Right cardiac atrium (tissue), 5 donors: ENCODE measurements at places on chromosomes 6 and 20.
A peak's percentile ranks its signal among the peaks of the same experiment; 100 is the strongest.

- DNase-seq: no peak
These were observed 45.9 kb downstream of the EPHA7 start for GRCh38 chr6:93373445-93373844.

- DNase-seq: no peak
These were observed 17.4 kb downstream of the FOXO3 start for GRCh38 chr6:108578166-108578565.

DNA sequence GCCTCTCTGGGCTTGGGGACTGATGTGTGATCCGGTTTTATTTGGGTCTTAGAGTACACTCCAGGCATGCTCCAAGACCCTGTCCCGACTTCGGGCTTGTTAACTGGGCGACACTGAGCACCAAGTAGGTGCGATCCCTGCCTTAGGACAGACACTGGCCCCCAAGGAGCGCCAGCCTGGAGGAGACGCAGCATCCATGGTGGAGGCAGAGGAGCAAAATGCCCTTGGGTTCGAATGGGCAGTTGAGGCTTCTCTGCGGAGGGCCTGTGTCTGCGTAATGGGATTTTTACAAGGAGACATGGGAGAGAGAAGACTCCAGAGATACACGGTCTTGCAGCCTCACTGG lies 593 bp upstream of the LEMD2 start:
- DNase-seq: peak; percentile 65

DNA sequence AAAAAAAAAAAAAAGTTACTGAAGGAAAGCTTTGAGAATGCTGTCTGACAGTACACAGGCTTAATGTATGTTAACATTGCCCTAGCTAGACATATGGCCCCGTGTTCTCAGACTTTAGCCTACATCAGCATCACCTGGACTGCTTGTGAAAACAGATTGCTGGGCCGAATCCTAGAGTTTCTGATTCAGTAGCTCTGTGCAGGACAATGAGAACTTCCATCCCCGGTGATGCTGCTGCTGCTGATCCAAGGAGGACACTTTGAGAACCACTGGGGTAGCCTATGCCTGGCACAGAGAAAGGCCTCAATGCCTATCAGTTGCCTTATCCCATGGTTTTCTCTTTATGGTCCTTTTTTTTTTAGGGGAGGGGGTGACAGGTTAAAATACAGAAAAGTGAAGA lies 1.6 kb downstream of the HCK start:
- no peak for DNase-seq

DNA sequence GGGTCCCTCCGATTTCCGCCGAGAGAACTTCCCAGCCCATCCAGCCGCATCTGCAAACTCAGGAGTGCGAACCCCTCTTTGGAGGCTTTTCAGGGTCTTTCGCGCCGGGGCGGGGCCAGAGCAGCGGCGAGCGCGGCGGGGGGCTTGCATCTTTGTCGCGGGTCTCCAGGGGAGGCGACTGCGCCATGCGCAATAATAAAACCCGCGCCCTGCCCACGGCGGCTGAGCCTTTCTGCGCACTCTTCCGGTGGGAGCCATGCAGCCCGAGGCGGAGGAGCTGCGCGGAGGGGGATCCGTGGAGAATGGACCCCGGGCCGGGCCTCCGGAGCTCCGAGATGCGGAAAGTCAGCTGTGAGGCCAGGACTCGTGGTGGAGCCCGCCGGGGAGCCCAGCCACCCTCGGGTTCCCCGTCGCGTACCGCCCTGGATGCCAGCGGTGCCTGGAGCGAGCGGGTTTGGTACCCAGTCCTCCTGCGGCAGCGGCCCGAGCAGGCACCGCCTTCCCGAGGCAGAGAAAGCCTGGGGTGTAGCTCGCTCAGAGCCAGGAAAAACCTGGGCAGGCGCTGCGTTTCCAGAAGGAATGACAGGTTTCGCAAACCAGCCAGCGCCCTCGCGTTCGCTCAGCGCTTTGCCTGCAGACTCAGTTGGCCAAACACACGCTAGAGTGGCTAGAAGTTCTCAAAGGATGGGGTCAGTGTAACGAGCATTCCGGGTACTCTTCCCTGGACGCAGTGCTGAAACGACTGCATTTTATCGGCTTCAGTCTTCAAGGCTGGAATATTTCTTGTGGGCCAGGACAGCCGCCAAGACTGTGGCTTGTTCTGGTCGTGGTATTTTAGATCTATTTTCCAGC lies 1.2 kb downstream of the AKAP12 start:
- peak; percentile 84 for DNase-seq

DNA sequence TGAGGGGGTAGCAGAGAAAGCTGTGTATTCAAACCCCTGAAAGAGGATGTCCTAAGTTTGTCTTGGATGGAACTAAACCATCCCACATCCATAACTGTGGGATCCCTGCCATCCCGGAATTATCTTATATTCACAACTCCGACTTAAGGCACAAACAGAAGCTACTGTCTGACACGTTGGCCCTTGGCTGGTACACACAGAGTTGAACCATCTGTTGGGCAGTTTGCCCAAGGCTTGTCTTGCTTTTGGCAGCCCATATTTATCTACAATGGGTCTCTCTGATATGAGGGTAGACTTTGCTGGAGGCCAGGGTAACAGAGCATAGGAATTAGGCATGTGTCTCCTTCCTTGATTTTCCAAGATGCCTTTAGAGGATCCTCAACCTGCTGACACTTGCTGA lies 116.6 kb upstream of the PROKR2 start:
- DNase-seq: no peak

GRCh38 chr6:84769306-84769705 lies 4.9 kb upstream of the TBX18 start:
- no peak for DNase-seq

GRCh38 chr20:17634661-17635331 lies 47.2 kb downstream of the RRBP1 start:
- DNase-seq: peak; percentile 70

GRCh38 chr20:2300420-2300819 lies 4.6 kb downstream of the TGM3 start:
- DNase-seq: no peak

GRCh38 chr6:161117308-161117707 lies 125.7 kb downstream of the MAP3K4 start:
- no peak for DNase-seq

DNA sequence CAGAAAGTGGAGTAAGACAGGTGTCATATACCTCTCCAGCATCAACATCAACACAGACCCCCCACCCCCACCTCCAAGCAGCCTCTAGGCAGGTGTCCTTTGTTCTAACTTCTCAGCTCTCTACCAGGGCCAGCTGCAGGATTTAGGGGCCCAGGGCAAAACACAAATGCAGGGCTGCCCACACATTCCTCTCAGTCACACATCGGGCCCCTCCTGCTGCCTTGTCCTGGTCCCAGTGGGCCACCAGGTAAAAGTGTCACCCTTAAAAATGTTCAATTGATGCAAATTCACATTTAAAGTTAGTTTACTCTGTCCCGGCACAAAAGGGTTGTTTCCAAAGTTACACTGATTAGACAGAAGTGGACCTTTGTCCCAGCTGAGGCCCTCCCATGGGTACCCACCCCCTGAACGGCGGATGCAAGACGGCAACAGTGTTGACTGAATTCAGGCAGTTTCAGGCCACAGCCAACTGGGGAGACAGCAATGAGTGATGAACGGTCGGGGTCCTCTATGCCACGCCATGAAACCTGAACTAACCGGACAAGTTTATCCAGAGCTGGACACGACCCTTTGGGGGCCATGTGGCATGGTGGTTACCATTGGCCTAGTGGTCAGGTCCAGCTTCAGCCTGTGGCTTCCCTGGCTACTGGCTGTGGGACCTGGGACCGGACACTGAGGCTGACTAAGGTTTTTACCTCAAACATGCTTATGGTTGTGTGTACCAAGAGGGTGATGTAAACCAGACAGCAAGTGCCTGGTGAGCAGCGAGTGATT lies 52.2 kb upstream of the UNC93A start:
- DNase-seq: no peak

- peak; percentile 71 for DNase-seq
These were observed 9.9 kb upstream of the BAK1 start for GRCh38 chr6:33589731-33590530.

DNA sequence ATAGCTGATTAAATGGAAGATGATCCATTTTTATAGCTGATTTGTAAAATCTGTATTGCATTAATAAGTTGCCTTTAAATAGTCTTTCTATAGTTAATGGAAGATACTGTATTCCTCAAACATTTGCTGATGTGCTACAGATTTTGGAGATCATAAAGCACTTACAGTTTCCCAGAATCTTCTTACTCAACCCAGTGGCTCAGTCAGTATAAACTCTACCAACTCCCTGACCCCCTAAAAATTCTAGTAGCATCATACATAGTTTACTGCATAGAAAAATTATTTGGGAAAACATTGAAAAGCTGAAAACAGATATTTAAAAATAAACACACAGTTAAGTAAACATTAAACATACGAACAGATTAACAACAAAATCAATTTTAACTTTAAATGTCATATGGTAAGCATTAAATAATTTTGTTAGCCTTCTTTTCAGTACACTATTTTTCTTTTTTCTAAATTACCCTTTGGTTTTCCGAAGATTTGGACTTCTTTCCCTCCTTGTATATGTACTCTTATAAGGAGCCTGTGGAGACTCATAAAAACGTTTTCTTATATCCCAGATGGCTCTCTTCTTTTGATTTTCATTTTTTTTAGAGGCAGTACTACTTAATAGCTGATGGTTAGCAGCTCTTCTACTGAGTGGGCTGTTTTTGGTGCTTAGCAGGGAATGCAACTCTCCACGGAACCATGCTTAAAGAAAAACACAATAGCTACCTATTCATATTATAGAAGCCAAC lies 62.7 kb upstream of the BMP5 start:
- no peak for DNase-seq

DNA sequence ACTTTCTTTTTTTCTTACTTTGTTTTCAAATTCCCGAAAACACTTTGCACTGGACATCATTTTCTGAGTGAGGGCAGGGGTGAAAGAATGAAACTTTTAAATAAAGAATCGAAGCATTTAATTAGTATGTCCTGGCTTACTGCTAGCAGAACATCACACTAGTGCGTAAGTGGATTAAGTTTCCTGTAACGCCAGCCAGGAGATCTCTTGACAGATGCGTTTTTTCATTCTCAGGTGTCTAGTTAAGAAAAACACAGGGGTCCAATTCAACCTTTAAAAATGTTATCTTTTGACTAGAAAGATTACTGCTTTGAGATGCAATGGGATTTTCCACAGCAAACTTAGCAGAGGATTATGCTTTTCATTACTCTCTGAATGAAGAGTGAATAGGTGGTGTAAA lies 858.8 kb upstream of the EPHA7 start:
- DNase-seq: no peak

- DNase-seq: no peak
These were observed 78.0 kb downstream of the RWDD2A start for GRCh38 chr6:83270971-83271719.

GRCh38 chr6:31762356-31762755 lies at the start of gene SAPCD1:
TSS of gene SAPCD1 (plus strand) at chr6:31762656. CDS start at chr6:31763055, 399 bp downstream.
- DNase-seq: no peak

DNA sequence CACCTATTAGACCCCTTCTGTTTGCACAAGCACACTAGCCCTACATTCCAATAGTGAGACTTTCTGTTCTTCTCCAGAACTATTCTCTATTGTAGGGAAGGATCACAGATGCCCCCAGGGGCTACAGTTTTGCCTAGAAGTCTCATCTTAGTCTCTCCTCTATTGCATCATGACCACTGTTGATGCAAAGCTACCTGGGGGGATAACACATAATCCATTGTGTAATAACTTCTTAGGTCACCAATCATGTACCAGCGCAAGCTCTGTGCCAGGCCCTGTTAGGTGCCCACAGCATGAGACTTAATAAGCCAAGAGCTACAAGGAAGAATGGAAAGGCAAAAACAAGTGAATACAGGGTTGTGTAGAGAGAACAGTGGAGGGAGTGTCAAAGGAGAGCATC lies 98.1 kb upstream of the TNFAIP3 start:
- no peak for DNase-seq

GRCh38 chr6:134983823-134984222 lies 33.9 kb upstream of the ALDH8A1 start:
- DNase-seq: no peak

DNA sequence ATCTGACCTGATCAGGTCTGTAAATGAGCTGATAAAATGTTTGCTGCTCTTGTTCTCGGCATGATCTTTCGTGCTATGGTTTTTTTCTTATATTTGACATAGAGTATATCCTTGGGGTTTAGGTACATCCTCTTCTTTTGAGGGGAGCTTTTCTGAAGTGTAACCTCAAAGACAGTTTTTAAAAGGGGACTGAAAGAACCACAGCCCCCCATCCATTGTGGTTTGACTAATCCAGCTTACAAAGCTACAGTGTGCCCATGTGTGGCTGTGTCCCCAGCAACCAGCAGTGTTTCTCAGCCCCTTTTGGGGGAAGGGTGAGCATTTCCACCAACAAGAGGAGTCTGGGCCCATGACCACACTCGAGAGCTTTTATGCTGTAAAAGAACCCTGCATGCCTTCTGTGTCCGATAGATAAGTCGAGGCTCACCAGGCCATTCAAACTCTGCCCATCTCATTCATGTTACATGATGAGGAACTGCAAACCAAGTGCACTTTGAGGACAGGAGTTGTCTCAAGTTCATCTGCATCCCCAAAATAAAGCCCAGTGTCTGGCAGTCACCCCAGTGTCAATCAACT lies 266.0 kb downstream of the SLC24A3 start:
- DNase-seq: no peak

GRCh38 chr6:17940151-17940792 lies 47.2 kb downstream of the KIF13A start:
- no peak for DNase-seq

GRCh38 chr6:113488812-113489685 lies 368.1 kb upstream of the MARCKS start:
- no peak for DNase-seq

- no peak for DNase-seq
These were observed 152.0 kb upstream of the EPHA7 start for GRCh38 chr6:93571346-93571745.

- no peak for DNase-seq
These were observed 442.3 kb upstream of the MAP3K7 start for GRCh38 chr6:91029211-91029610.

GRCh38 chr6:52304983-52305390 lies 20.4 kb upstream of the MCM3 start:
- no peak for DNase-seq

DNA sequence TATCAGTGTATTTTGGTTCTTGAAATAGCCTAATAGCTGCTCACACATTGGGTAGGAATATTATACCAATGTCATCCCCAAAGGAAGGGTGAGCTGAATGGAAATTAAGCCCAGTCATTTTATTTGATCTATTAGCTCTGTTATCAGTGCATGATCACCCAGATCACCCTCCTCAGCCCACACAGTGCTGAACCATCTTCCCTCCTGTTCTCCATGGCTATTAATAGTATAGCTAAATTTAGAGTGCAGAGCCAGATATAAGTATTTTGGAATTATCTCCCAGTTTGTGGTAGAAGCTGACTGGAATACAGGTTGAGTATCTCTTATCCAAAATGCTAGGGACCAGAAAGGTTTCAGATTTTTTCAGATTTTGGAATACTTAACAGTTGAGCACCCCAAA lies 45.4 kb downstream of the KCTD20 start:
- DNase-seq: no peak

GRCh38 chr20:16321291-16321690 lies 252.0 kb downstream of the KIF16B start:
- no peak for DNase-seq
